ENCODE measurements at places on chromosomes 4 and X.

- no peak for DNase-seq
Observed at GRCh38 chr4:89212666-89213381, 94.8 kb downstream of the GPRIN3 start.

- DNase-seq = no peak
Observed at GRCh38 chrX:96770315-96770714, 85.7 kb downstream of the DIAPH2 start.

DNA sequence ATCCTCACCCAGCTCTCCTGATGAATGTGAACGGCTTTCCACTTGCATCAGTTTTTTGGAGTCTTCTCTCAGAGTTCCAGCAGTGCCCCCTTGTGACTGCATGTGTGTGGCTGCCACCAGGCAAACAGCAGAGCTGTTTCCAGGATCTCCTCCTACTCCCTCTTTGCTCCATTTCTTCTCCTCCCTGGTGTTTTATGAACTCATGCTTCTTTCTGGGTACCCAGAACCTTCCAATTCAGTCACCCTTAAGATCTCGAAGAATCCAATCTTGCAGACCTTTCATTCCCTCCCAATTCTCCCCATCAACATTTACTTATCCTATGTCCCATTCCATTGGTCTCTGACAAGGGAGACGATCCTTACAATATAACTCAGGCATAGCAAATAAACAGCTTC, 6.8 kb upstream of the TCEANC start:
- DNase-seq = no peak

GRCh38 chr4:125317525-125317877, 2.7 kb downstream of the FAT4 start:
- no peak for DNase-seq

DNA sequence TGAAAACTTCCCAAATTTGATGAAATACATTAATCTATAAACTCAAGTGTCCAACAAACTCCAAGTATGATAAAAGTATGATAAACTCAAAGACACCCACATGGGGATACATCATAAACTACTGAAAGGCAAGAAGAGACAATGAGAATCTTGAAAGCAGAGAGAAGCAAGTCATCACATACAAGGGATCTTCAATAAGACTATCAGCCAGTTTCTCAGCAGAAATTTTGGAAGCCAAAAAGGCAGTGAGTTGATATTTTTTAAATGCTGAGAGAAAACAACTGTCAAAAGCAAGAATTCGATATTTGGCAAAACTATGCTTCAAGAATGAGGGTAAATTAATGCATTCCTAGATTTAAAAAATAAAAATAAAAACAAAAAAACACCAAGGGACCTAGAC, 16.5 kb downstream of the PDCL2 start:
- DNase-seq = no peak

DNA sequence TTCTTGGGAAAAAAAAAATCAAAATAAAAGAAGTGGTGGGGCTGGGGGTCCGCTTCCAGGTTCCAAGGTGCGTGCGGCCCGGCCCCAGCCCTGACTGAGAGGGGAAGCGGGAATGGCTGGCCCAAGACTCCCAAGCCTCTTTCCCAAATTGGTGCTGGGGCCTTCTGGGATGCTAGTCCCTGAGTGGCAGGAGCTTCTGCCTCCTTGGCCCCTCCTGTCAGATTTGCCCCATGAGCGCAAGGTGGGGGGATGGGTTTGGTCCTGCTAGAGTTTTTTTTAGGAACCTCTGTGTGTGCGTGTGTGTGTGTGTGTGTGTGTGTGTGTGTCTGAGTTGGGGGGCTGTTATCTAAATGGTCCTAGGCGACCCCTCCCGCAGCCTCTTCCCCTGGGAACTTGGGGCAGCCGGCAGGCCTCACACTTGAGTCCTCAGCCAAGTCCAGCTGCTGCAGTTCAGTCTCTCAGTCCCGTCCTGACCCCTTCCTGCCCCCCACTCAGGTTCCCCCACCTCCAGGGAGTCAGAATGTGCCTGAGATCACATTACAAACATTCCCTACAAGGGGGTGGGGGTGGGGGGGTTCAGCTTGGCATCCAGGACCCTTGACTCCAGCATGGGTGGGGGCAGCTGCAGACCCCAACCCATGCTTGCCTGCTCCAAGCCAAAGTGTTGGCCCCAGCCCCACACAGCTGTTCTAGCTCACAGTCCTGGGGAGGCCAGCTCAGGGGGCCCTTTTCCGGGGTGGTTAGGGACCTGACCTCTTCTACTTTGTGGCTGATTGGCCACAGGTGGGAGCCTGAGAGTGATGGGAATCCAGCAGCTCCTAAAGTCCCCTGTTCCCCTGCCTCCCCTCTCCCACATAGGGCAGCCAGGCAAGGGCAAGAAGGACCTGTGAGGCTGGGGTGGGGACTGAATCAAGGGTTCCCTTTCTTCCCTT, 4.0 kb downstream of the EFNB1 start:
- no peak for DNase-seq

- DNase-seq = no peak
Observed at GRCh38 chr4:123390846-123391456, 5.6 kb upstream of the SPRY1 start.

DNA sequence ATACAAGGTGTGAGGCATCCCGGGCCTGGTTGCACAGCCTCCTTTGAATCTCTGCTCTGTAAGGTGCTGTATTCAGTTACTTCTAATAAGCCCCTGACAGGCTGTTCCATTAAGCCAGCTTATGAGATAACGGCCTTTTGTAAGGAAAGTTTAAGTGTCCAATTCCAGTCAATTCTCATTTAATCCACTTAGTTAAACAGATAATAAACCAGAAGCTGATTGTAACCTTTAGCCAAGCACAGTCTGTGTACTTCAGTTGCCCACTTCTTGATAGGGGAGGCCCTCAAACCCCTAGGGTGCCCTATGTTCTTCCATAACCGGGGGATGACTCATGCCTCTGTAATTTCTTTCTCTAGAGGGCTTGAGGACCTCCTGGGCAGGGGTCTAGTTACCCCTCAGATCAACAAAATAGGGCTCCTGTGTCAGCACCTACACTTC, 63.4 kb downstream of the RASL11B start:
- DNase-seq = no peak

DNA sequence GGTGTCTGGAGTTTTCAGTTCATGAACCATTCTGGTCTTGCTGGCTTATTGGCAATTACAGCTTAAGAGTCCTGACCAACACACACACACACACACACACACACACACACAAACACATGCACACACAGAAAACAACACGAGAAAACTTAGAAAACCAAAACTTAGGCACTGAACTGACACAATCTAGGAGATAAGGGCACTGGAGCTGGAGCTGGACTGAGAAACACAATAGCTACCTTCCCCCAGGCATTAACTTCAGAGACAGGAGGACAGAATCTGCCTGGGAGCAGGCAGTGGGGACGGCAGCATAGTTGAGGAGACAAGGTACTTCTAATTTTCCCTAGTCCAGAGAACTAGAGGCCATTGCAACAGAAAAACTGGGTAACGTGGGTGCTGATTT, 62.3 kb downstream of the LNX1 start:
- no peak for DNase-seq

DNA sequence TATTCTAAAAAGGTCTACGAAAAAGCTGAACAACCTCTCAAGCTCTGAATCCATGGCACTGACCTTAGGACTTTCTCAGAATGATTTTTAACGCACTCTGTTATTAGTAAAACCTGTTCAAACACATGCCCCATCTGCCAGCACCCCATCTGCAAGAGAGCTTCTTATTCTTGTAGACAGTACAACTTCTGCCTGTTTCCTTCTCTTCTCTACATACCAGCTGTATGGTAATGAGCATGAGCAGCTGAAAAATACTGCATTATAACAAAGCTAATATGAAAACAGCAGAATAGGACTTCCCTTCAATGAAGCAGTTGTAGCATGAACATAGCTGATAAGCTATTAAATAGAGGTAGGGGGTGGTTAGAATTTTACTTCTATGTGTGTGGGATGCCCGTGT, 167.9 kb downstream of the FBXW7 start:
- no peak for DNase-seq

- DNase-seq = no peak
Observed at GRCh38 chrX:129531132-129531531, 7.8 kb upstream of the SMARCA1 start.

- no peak for DNase-seq
Observed at GRCh38 chr4:26931966-26932365, 71.3 kb downstream of the STIM2 start.

GRCh38 chr4:33134366-33134765, 2414.2 kb downstream of the PCDH7 start:
- no peak for DNase-seq

DNA sequence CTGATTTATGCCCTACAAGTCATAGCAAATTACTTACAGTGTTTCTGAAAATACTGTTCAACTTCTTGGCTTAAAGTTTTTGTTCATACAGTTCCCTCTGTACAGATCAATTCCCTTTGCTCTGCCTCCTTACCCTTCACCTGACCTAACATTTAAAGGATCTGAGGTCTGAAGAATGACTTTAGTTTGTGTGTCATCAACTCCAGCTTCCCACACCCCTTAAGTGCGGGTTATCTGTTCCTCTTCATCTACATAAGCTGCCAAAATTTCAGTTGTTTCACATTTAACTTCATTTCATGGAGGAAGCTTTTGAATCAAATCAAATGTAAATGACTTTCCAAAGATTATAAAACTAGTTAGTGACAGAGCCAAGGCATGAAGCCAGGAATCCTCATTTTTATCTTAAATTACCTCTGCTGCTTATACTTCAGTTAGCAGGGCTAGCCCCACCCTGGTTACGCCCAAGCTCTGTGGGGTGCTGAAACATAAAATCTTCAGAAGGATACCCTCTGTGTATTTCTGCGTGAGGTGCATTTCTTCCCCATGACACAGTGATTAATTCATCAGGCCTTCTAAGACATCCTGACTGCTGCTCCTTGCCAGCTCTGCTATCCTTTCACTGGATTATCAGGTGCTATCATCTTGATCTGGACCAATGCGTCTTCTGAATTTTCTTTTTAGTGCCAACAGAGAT, 16.5 kb downstream of the CXCL1 start:
- DNase-seq = no peak

All from GM12891 (cell line).